ENCODE measurements at places on chromosomes 2 and 18. TPM values are rescaled to one million over a fixed set of nuclear protein-coding genes. Genes with fewer than 3 reads are reported as not detected.

The CCDC68 gene
- polyA plus RNA-seq: 7.5 TPM

The EFHD1 gene
- 73.1 TPM for polyA plus RNA-seq

The RPRM gene
- 2.4 TPM for polyA plus RNA-seq

The ERICH2 gene
- 1.4 TPM for polyA plus RNA-seq

The ANKRD30BL gene
- polyA plus RNA-seq: 0.56 TPM

The CABLES1 gene
- 25.2 TPM for polyA plus RNA-seq

The SP5 gene
- polyA plus RNA-seq: 1.1 TPM

The MATN3 gene
- 3.0 TPM for polyA plus RNA-seq

The SPC25 gene
- 23.3 TPM for polyA plus RNA-seq

The CFAP65 gene
- polyA plus RNA-seq: 0.11 TPM

The CRYBA2 gene
- polyA plus RNA-seq: not detected

The REG3A gene
- polyA plus RNA-seq: not detected

The SEMA4F gene
- polyA plus RNA-seq: 8.1 TPM

The DPP10 gene
- polyA plus RNA-seq: 12.6 TPM

The FHOD3 gene
- polyA plus RNA-seq: 40.1 TPM

The CCDC85A gene
- polyA plus RNA-seq: 2.0 TPM

The NEDD4L gene
- polyA plus RNA-seq: 169 TPM

The TMEM131 gene
- polyA plus RNA-seq: 48.1 TPM

The APLF gene
- polyA plus RNA-seq: 3.4 TPM

The CABYR gene
- 5.9 TPM for polyA plus RNA-seq

The WDSUB1 gene
- polyA plus RNA-seq: 29.1 TPM

The SERPINB13 gene
- polyA plus RNA-seq: not detected

The HOXD8 gene
- polyA plus RNA-seq: 169 TPM

The PKP4 gene
- 171 TPM for polyA plus RNA-seq

The TDRD15 gene
- polyA plus RNA-seq: 0.01 TPM

The ACMSD gene
- polyA plus RNA-seq: 43.0 TPM

The MYO7B gene
- 33.3 TPM for polyA plus RNA-seq

The ABCB11 gene
- polyA plus RNA-seq: not detected

All from renal cortex interstitium (tissue), 15 donors.